ENCODE measurements at places on chromosomes 4 and X. TPM values are rescaled to one million over a fixed set of nuclear protein-coding genes. Genes with fewer than 3 reads are reported as not detected.

DNA sequence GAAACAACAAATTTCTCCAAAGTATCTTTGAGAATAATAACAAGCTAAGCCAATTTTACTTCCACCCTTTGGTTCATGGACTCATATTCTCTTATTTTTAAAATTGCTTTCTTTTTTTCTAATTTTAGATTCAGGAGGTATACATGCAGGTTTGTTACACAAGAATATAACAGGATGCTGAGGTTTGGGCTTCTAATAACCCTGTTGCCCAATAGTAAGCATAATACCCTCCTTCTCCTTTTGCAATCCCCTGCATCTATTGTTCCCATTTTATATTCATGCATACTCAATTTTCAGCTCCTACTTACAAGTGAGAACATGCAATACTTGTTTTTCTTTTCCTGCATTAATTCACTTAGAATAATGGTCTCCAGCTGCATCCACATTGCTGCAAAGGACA lies 202.3 kb upstream of the FSTL5 start:
- DNase-seq = no peak

DNA sequence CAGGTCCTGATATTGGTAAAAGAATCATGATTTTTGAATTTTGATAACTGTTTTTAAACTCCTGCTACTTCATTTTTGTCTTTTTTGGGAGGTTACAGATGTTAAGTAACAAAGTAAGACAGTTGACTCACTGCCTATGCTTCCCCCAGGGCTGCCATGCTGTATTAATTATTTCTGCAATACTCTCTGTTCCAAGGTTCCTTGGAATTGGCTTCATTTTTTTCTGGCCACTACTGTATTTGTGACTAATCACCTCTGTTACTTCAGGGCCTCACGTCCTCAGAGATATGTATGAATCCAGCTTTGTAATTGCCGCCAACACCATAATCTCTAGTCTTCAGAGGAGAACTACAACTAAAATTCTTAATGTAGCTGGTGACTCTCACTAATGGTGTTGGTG lies 1729.3 kb downstream of the C4orf33 start:
- no peak for DNase-seq

DNA sequence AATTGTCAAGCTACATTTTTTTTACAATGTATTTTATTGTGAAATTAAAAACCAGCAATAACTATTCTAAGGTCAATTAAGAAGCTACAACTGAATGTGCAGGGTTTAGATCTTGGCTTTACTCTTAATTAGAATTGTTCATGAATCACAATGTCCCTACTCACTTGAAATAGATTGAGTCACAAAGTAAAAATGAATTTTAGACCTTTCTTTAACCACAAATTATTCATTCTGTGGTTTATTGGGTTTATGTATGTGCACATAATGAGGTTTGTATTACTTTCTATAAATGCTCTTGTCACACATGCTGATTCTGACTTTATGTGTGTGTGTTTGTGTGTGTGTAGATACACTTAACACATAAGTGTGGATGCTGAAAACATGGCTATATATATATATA lies 647.0 kb upstream of the AADAT start:
- no peak for DNase-seq

- no peak for DNase-seq
Measured at GRCh38 chr4:7144374-7145290, 47.7 kb upstream of the SORCS2 start.

DNA sequence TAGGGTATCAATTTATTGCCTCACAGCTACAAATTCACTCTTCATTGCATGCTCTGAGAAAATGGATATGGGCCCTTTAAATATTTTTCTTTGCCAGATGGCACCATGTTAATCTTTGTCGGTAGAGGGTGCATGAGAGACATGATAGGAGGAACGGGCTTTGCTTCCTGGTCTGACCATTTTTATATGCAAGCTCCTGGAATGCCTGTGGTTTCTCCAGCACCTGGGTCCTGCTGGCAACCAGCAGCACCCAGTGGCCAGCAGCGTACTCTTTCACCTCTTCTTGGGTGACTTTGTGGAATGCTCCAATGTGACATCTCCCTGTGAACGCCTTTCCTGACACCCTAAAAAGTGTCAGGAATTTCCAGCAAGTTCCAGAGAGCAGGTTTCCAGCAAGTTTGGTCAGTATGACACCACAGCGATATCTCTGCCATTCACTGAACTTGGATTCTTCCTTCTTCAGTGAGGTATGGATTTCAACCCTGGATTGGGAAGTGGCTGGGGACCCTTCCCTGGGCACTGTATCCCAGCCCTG lies 140.3 kb upstream of the PGRMC2 start:
- DNase-seq = no peak

DNA sequence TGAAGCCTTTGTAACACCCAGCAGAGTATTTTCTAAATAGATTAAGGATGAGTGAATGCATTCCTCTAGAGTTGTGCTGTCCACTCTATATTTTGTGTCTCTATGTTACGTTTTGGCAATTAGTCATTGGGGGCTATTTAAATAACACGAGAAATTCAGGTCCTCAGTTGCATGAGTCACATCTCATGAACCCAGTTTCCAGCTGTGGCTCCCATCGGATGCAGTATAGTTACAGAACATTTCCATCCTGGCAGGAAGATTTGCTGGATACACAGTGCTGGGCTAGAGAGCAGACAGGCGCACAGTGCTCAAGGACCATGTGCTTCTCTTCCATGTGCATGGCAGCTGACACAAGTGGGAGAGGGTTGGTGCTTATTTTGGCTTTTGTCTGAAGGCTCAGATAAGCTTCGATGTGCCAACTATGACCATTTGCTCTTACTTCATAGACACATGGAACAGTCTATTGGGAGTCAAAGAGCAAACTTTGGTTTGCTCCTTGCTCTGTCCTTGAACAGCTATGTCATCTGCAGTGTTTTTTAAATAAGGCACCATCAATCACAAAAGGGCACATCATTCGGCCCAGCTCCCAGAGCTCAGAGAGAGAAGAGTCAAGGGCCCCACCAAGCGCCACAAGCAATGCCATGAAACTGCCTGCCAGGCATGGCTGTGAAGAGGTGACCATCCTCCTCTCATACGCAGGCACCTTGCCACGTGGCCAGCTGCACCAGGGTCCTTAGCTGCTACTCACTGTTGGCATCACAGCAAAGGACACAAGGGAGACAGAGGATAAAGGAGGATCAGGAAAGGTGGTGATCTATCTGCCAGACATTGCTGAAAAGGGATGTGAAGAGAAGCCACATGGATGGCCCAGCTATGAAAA lies 8.1 kb upstream of the STS start:
- DNase-seq = no peak

DNA sequence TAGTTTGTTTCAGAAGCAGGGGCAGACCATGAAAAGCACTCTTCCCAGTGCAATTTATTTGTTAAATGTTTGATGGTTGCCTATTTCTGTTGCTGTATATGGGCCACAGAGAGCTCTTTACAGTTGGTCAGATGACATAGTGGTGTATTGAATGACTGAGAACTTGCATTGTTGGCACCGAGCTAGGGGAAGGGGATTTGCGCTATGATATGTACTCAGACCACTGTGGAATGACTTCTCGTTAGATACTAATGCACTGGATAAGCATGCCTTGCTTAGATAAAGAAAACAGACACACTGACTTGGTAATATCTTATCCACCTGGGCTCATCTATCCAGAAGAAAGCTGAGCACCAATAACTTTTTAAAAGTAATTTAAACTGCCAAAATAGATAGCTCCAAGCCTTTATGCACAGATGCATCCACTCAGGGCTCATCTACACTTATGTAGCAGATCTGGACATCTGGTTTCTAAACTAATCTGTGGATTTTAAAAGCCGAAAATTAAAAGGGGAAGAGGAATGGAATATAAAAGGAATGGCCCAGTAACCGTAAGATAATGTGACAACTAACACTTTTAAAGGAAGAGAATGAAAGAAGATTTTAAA lies 132.7 kb downstream of the GATB start:
- DNase-seq = no peak

DNA sequence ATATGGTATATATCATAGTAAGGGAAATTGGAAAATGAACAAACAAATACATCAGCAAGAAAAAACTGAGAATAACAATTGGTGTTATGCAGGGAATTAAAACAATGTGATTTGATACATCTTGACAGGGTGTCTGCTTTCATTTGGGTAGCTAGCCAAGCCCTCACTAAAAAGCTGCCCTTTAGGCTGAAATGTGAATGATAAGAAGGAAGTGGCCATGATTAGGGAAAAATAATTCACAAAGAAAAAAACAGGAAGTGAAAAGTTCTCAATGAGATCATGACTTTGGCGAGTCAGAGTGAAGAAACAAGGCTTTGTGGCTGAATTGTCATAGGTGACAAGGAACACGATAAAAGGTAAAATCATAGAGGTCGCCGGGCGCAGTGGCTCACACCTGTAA lies 675.8 kb upstream of the SLIT2 start:
- no peak for DNase-seq

DNA sequence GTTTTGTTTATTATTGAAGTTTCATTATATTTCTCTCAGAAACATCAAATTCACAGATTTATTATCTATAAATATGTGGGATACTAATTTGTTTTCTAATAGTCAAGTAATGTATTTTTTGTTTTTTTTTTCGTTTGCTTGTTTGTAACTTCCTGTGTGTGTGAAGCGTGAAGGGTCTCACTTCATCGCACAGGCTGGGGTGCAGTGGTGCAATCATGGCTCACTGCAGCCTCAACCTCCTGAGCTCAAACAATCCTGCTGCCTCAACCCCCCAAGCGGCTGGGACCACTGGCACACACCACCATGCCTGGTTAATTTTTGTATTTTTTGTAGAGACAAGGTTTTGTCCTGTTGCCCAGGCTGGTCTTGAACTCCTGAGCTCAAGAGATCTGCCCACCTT lies 55.1 kb downstream of the SH3RF1 start:
- no peak for DNase-seq

DNA sequence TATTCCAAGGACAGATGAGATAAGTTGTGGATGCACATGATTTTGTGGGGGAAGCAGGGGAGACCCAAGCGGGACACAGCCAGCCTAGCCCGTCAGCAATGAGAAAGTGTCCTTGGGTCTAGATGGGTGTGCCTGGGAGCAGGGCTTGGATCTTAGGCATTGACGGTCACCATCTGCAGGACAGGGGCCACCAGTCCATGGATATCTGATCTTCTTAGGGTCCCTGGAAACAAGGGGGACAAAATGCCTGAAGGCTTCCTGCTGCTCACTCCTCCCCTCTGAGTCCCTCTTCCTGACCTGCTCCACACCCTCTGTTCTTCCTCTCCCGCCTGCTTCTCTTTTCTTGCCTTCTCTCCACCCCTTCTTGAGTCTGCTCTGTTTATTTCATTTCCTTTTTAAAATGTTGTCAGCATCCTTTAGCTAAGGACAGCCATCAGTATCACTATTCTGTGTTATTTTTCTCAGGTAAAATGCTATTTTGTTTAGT lies 298.4 kb downstream of the RAPGEF2 start:
- DNase-seq = no peak

DNA sequence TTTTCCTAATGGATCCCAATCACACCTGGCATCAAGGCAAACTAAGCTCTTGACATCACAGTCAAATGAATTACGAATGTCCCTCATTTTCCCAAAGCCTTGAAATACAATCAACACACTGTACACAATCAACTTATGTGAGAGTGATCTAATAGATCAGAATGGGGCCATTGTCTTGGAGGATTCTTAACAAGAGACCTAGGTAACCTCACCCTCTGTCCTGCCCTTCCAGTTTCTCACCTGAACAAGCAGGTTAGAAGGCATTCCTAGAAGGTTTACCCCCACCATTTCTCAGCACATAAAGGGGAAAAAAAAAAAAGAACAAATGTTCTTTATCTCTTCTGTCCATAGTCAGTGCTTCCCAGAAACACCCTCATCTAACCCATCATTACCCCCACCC lies 6.3 kb downstream of the SLC39A8 start:
- DNase-seq = no peak

GRCh38 chr4:24024157-24024556 lies 134.3 kb upstream of the PPARGC1A start:
- DNase-seq = no peak

- DNase-seq = no peak
Measured at GRCh38 chrX:71604796-71605568, 13.3 kb downstream of the CXCR3 start.

DNA sequence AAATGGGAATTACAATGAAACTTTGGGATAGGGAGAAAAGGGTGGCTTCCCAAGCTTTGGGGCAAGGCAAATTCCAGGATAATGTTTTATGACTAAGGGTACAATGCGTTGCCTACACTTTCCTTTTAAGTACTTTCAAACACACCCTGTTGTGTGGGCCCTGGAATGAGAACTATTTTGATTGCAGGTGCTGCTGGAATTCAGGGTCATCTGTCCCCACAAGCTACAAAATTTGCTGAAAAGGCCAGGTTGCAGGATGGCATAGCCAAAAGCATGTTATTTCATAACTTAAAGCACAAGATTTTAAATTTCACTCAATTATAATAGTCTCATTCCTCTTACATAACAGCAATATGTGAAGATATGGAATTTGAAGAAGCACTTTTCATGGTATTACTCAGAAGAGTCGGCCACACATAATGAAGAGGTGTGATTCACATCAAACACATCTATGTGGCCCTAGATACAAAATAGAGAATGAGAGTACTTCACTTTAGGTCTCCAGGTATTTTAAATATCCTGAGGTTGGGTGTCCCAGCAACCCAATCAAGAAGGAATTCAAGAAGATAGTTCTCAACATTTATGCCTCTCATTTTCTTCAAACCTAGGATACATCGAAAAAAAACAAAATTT lies 89.3 kb downstream of the APBB2 start:
- no peak for DNase-seq

GRCh38 chr4:61011051-61011450 lies 189.1 kb upstream of the ADGRL3 start:
- DNase-seq = no peak

- DNase-seq = no peak
Measured at GRCh38 chrX:107823456-107823855, 2.2 kb upstream of the MID2 start.

DNA sequence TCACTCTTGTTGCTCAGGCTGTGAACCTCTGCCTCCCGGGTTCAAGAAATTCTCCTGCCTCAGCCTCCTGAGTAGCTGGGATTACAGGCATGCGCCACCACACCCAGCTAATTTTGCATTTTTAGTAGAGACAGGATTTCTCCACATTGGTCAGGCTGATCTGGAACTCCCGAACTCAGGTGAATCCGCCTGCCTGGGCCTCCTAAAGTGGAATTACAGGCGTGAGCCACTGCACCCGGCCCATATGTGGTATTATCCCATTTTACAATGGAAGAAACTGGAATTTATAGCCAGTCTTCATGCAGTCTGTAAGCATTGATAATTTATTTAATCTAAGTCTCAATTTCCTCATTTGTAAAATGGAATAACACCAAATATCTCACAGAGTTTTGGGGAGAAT lies 161.8 kb downstream of the GABRB1 start:
- no peak for DNase-seq

- DNase-seq = no peak
Measured at GRCh38 chr4:106764774-106765173, 271.3 kb downstream of the DKK2 start.

The SAGE1 gene
- not detected for total RNA-seq

The RS1 gene
- not detected for total RNA-seq

The TIGD2 gene
- 2.3 TPM for total RNA-seq

The NALF2 gene
- 62.7 TPM for total RNA-seq

The EDA gene
- 14.9 TPM for total RNA-seq
